ENCODE measurements at places on chromosomes 11 and 22. TPM values are rescaled to one million over a fixed set of nuclear protein-coding genes. Genes with fewer than 3 reads are reported as not detected.

Gene C1QTNF4
- total RNA-seq, result 0.42 TPM

Gene OMP
- not detected for total RNA-seq

Gene USP28
- total RNA-seq, result 89.1 TPM

Gene LYVE1
- 17.4 TPM for total RNA-seq

Gene KRTAP5-7
- total RNA-seq, result not detected

Gene DHCR7
- total RNA-seq, result 5.5 TPM

Gene POTEH
- total RNA-seq, result not detected

Gene OR52E8
- not detected for total RNA-seq

Gene GLB1L3
- total RNA-seq, result not detected

Gene GSTT4
- total RNA-seq, result not detected

DNA sequence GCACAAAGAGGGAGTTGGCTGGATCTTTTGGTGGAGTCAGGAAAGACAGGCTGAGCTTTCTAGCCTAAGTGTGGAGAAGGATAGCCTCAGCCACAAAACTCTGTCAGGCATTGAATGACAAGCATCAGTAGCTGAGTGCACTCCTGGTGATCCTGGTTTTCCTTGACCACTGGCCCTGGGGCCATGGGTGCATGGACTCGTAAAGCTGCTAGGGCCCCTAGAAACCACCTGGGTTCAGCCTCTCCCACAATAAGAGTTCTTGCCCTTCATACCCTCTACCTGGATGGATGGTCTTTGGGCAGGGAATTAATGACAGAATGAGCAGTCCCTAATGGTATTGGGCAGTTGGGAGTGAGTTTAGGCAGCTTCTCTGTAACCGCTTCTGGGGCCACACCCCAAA is 22.9 kb downstream of the TUB start:
- DNase-seq, result no peak

- no peak for DNase-seq
Measured at GRCh38 chr22:27482402-27482801, 319.2 kb downstream of the MN1 start.

- DNase-seq, result no peak
Measured at GRCh38 chr11:103963648-103964047, 72.8 kb upstream of the DDI1 start.

- no peak for DNase-seq
Measured at GRCh38 chr11:119422809-119423508, at the start of gene THY1. TSS of gene THY1 (minus strand) at chr11:119423172. CDS start at chr11:119420905, 2,267 bp downstream.

DNA sequence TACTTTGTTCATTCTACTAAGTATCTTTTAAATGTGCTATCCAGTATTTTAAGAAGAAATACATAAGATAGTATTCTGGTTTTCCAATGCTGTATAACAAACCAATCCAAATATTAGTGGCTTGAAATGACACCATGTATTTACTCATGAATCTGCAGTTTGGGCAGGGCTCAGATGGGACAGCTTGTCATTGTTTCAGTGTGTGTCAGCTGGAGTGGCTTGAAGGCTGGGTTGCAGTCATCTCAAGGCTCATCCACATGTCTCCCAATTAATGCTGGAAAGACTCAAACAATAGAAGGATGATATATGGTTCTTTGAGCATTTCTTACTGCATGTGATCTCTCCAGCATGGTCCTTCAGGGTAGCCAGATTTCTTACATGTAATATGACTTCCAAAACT is 146.2 kb downstream of the ARHGAP42 start:
- no peak for DNase-seq

DNA sequence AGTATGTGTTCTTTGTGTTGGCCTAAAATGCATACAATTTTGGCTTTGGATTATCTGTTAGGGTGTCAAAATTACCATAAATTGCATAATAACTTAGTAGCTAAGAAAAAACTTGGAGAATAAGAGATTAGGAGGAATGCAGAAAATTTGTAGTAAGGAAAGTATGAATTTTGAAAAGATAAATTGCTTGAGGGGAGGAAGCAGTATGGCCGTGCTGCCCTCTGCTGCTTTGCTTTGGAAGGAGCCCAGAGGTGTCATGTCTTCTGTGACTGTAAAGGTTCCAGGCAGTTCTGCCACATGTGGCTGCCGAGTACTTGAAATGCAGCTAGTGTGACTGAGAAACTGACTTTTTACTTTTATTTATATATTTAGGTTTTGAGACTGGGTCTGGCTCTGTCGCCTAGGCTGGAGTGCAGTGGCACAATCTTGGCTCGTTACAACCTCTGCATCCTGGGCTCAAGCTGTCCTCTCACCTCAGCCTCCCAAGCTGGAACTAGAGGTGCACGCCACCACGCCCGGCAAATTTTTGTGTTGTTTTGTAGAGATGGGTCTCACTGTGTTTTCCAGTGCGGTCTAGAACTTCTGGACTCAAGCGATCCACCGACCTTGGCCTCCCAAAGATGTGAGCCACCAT is 1.8 kb downstream of the ADSL start:
- DNase-seq, result peak; percentile 39

- no peak for DNase-seq
Measured at GRCh38 chr11:121932646-121933185, 183.3 kb downstream of the BLID start.

DNA sequence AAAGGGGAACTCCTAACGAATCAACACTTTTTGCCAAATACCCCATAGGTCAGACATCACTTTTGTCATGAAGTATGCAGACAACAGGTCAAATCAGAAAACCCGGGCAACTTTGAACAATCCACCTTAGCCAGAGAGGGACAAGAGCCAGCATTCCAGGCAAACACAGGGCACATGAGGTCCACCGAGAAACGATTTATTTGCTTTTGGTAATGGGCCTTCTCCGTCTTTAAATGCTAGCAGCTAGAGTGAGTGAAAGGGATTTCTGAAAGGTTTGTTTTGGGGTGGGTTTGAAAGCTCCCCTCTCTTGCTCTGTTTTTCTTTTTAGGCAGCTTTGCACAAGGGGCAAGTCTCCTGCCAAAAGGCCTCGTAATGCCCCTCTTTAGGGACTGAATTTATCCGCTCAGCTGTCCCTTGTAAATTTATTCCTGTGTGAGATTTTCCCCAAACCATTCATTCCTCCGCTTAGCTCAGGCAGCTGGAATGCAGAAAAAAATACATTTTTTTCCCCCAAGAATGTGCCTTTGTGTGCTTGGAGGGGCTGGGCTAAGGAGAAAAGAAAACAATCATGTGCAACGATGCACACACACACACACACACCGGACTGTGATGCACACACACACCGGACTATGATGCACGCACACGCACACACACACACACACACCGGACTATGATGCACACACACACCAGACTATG is 196.9 kb downstream of the SNX19 start:
- DNase-seq, result no peak

DNA sequence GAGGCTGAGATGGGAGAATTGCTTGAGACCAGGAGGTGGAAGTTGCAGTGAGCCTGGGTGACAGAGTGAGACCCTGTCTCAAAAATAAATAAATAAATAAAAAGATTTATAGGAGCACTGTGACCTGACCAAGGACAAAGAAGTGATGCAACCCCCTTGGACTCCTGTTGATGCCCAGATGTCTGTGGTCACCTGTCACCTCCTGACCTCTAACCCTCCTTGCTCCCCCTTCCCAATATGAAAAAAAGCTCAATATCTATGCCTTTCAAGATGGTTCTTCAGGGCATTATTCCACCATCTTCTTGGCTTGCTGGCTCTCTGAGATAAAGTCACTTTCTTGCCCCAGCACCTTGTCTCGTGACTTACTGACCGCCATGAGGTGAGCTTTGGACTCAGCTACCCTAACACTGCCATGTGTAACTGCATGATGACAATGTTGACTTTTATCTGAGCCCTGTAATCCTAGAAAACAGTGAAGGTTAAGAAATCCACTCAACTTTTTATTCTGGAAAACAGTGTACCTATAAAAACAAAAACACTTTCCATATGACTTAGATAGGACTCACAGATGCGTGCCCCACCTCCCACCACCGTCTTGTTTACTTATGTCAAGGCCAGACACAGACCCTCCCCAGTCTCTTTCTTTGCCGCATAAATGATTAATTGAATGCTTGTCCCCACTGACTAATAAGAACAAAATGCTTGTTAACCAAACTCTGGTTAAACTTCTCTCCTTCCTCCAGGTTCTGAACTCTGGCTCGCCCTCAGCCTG is 360.5 kb downstream of the BUD13 start:
- DNase-seq, result no peak

GRCh38 chr11:61194981-61195695 is 8.2 kb upstream of the PGA3 start:
- DNase-seq, result no peak

GRCh38 chr11:104905271-104905670 is 7.0 kb upstream of the CASP12 start:
- no peak for DNase-seq

- no peak for DNase-seq
Measured at GRCh38 chr11:113193946-113194345, 120.4 kb upstream of the TTC12 start.

- no peak for DNase-seq
Measured at GRCh38 chr11:15175831-15176230, 61.1 kb downstream of the INSC start.

- DNase-seq, result no peak
Measured at GRCh38 chr11:35242412-35243242, 103.7 kb downstream of the CD44 start.

- DNase-seq, result no peak
Measured at GRCh38 chr11:43282607-43283440, 29.0 kb upstream of the API5 start.

GRCh38 chr11:122981388-122982264 is at the start of gene BSX:
TSS of gene BSX (minus strand) at chr11:122981834. CDS start at chr11:122981671, 163 bp downstream.
- peak; percentile 47 for DNase-seq

DNA sequence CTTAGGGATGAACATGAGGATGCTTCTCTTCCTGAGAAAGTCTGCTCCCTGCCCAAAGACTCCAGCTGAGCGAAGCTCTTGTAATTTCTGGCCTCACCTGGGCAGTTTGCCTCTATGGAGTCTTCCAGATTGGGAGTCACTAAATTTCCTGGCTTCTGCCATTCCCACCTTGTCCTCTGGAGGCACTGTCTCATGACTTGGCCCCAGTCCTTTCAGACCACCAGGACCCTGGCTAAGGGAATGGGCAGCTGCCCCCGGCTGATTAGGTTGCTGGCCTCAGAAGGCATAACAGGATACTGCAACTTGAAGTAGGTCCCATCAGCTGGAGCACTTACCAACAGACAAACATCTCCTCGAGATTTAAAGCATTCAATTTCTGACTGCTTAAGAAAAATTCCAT is 128.1 kb upstream of the SPON1 start:
- no peak for DNase-seq

DNA sequence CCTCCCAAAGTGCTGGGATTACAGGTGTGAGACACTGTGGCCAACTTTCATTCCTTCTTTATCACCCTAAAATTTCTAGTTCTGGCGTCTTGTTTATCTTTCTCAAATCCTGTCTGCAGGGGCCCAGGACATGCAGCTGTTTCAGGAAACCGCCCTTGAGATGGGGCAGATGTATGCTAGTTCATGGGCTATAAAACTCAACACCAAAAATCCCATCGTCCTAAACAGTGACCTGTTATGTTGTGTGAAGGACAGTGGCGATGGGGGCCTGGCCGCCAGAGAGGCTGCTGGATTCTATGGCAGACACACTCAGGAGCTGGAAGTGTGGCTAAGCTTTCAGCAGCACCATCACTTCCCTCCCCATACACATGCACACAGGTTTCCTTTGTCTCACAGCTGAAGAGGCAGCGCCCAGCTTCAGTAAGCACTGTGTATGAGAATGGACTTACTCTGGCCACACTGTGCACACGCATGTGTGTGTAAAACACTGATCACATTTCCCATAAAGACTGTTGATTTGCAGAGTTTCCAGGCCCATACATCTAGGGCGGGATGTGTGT is 36.7 kb downstream of the MARK2 start:
- DNase-seq, result no peak

- DNase-seq, result no peak
Measured at GRCh38 chr11:115740324-115740723, 236.1 kb upstream of the CADM1 start.

- no peak for DNase-seq
Measured at GRCh38 chr11:43738600-43739409, 58.3 kb downstream of the HSD17B12 start.
